ENCODE measurements at places on chromosomes 16 and 17.

GRCh38 chr17:51427856-51428255, 167.5 kb downstream of the UTP18 start:
- DNase-seq: no peak

DNA sequence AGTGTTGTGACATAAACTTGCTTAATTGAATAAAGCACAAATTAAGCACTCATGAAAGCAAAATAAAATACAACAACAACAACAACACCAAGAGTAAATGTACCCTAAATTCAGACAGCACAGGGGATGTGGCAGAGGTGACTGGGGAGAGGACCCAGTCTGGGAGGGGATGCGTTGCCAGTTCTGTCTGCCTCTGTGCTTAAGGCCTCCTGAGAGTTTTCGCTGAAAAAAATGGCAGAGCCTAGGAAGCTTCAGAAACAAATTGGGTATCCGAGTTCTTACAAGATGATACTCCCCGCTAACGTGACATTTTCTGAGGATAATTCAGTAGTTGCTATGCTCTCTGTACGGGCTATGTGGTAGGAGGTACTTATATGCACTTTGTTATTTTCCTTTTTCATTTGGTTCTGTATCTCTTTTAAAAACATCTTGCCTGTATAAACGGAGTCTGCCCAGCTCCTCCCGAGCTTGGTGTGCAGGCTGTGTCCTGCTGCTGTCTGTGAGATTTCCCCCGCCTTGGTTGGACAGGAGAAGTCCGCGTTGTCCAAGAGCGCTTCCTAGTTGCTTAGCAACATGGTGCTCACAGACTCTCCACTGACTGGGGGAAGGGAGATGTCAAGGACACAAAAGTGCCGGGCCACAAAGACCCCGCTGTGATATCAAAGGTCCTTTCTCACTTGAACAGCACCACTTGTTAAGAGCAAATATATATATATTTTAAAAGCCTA, 134.2 kb upstream of the CPHXL start:
- DNase-seq: no peak

GRCh38 chr17:67315865-67316264, 50.5 kb downstream of the PSMD12 start:
- DNase-seq: no peak

DNA sequence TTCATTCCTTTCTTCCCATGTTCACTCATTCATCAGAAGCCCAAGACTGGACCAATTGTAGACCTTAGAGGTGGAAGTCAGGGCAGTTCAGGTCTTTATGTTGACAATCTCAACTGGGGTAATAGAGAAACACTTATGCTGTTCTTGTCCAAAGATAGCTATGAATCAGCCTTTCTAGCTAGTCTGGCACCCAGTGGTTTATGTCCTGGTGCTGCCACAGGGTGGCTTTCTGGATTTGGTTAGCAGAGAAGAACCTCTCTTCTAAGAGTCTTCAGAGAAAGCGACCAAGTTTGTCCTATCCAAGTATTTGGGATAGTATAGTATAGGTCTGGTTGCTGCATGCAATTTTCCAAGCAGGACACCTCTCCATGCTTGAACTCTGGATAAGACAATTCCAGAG, 83.3 kb downstream of the NOG start:
- DNase-seq: no peak

GRCh38 chr17:70606086-70606485, 436.8 kb downstream of the KCNJ2 start:
- DNase-seq: no peak

DNA sequence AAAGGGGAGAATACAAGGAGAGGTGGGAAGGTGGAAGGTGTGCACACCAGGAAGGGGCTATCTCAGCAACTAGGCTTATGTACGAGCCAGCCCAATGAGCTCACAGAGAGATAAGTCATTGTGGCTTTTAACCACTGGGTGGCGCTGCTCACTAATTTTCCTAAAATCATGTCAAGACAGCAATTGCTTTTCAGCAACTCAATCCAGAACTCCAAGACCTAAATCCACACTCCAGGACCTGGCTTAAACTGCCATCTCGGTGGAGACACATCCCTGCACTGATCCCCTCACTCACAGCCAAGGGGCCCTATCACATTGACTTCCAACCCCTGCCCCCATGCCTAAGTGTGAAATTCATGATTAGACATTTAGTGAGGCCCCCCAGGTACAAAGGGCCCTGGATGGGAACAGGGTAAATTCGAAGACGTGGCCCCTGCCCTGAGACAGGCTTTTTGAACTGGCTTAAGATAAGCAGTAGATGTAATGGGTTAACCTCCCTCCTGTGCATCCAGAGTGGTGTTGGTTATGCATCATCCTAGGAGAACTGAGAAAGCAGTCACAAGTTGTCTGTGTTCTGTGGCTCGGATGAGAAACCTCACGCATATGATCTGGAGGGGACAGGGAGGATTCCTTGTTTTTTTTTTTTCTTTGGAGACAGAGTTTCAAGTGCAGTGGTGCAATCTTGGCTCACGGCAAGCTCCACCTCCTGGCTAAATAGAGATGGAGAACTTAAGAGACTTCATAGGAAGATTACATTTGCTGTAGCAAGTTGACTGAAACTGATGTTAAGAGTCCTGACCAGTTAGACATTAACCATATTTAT, 11.5 kb downstream of the CCL16 start:
- peak; percentile 56 for DNase-seq

DNA sequence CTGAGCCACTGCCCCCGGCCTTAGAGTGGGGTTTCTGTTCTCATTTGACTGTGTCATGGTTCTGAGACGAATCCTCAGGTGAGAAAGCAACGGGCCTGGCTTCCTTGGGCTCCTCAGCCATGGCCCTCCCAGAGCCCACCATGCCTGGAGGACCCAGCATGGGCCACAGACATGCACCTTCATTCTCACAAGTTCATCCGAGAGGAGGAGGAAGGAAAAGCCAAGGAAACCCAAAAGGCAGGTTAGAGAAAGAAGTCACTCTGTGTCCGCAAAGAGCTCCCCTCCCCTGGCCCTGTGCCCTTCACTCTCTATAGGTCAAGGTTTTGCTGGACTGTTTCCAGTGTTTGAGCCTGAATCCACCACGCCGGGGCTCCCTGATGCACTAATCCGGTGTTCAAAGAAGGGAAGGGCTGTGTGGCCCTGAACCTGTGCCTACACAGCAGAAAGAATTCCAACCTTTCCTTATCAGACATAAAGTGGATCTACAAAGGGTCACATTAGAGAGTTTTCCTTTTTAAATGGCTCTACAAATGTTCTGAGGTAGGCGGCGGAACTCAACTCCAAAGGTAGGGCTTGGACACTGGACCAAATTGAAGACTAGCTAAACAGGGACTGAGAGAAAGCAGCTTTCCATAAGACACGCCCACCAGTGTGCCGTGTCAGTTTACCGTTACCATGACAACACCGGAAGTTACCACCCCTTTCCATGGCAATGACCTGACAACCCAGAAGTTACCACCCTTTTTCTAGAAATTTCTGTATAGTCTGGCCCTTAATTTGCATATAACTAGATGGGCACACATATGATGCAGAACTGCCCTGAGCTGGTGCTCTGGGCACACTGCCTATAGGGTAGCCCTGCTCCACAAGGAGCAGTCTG, 15.9 kb upstream of the PECAM1 start:
- DNase-seq: no peak

DNA sequence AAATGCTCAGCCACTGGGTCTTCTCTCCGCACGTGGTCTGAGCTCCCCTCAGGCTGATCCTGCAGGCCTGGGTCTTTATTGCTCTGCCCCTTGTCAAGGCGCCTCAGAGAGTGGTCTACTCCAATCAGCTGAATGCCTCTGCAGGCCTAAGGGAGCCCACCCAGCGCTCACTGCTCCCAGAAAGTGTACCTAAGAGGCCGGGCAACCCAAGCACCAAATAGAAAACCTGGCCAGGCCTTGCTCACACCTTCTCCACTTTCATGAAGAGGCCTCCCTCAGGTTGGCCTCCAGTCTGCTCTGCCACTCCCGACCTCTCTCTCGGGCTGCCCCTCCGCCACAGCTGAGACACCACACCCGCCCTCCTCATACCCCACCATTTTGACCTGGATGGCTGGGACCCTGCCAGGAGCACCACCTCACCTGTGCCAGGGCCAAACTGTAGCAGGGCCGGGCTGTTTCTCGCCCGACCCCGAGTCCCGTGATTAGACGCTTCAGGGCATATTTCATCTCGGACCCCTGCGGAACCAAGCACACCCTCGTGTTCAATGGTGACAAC, 665 bp downstream of the MYBBP1A start:
- DNase-seq: no peak

DNA sequence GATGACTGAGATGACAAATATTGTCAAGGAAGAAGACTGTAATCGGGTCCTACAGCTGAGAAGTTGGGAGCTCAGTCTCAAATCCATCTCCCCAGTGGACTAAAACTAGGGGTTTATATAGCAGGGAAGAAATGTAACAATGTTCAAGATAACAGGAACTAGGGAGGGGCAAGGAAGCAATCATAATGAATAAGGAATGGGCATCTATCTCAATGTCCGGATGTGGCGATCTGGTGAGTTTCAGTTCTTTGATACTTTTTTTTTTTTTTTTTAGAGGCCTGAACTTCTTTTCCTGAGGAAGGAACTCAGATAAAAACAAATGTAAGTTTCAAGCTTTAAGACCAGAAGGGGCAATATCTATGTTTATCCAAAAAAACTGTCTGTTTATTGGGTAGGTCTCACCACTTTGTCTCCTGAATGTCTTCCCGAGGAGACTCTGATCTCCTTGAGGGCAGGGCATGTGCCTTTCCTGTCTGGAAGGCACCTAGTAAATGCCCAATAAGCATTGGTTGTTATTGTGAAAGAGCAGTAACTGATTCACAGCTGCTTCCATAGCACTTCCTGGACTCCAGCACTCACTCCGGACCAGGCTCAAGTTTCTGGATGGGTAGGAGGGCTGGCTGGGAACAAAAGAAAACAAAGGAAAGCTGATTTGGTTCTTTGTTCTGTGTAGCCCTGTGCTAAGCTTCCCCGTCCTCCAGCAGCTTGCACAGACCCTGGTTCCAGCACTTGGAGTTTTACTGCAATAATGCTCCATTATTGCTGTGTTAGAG, 51.9 kb downstream of the MEOX1 start:
- no peak for DNase-seq

DNA sequence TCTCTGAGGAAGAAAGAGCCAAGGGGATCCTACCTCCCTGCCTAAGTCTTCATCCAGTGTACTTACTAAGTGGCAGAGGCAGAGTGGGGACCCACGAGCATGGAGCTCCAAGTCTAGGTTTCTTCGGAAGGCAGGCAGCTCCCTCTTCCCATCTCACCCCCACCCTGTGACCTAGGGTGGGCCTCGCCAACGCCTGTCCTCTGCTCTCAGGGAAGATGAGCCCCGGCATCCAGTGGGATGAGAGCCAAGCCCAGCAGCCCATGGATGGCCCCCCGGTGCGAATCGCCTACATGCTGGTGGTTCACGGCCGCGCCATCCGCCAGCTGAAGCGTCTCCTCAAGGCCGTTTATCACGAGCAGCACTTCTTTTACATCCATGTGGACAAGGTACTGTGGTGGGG, 8.3 kb downstream of the XYLT2 start:
- DNase-seq: no peak

GRCh38 chr17:75059369-75060345, 12.6 kb downstream of the KCTD2 start:
- no peak for DNase-seq

- DNase-seq: no peak
These were observed 874 bp downstream of the WWP2 start for GRCh38 chr16:69762814-69763598.

DNA sequence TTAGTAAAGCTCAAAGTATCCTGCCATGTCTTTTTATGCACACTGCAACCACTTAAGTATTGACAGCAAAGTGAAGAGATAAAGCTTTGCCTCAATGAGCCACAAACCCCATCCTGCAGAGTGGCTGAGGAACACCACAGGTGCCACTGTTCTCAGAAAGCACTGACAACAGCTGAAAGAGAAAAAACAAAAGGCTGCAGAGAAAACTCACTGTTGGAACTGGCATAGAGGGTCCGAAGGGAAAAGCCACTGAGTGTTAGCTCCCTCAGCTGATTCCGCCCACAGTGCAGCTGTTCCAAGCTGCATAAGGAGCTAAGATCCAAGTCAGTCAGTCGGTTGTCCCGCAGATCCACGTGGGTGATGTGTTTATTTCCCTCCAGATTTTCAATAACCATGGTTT, 48.3 kb downstream of the PHLPP2 start:
- DNase-seq: no peak

DNA sequence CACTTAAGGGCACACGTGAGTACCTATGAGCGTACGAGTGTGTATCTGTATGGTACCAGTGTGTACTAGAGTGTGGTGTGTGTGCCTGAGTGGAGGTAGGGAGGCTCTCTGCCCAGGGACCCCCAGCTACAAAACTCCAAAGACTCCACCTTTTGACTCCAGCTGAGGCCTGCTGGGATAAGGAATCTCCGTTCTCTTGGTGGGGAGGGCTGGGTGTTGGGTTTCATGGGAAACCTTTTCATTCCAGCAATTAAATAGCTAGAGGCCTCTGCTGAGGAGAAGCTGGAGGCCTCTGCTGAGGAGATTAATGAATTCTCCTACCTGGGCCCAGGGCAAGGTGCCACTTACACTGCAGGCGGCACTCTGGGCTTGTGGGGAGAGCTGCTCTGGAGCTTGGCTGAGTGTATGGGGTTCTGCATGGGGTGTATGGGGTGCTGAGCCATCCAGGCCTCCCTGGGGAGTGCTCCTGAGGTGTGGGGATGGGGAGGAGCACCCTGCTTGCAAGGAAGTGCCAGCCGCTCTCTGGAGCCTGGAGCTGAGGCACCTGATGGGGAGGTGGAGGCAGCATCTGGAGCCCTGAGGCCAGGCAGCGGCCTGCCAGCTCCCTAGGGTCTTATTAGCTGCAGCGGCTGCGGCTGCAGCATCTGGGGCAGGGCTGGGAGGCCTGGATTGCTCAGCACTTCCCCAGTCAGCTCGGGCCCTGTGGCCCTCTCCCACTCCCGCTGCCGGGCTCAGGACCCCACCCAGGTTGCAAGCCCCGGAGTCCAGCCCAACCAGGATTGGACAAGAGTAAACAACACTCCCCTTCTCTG, 4.6 kb downstream of the ANKRD13B start:
- DNase-seq: no peak

DNA sequence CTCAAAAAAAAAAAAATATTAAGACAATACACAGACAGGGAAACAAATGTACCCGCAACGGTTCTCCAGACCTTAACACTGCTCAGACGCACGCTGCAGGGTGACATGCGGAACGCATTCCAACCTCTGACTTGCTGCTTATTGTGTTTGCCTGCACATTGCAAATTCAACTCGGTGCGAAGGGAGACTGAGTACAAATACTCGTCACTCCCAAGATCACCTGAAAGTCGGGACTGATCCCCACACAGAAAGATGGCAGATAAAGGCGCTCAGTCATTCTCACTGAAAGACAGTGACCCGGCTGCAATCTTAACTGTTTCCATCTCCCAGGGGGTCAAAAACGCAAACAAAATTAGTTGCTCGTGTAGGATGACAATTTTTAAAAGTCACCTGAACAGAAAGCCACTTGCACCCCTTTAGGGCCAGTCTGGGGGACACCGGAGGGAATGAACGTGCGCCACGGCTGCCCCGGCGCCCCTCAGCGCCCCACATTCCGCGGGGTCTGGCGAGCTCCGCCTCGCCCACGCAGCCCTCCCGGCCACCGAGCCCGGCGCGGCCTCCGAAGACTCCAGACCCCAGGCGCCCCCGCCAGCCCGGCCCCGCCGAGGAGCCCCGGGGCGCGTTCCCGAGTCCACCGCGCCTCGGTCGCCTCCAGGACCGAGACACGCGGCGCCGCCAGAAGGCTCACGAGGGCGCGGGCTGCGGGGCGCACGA, 589 bp downstream of the CLCN7 start:
- DNase-seq: no peak

GRCh38 chr17:34024386-34024785, 230.7 kb upstream of the CCL2 start:
- no peak for DNase-seq
